ENCODE measurements at places on chromosomes 11 and 22. TPM values are rescaled to one million over a fixed set of nuclear protein-coding genes. Genes with fewer than 3 reads are reported as not detected.

Gene GGTLC2
- not detected for total RNA-seq

Gene OR51B5
- not detected for total RNA-seq

Gene OR51E1
- total RNA-seq: not detected

Gene CHRM4
- total RNA-seq: not detected

Gene OTOG
- not detected for total RNA-seq

Gene SMTNL1
- total RNA-seq: not detected

Gene ABCC8
- not detected for total RNA-seq

Gene OR51V1
- total RNA-seq: not detected

Gene CCDC73
- 0.30 TPM for total RNA-seq

Gene GLYATL2
- total RNA-seq: 0.20 TPM

Gene TNNI2
- total RNA-seq: not detected

Gene CADM1
- total RNA-seq: 12.7 TPM

Gene LRRC32
- 5.6 TPM for total RNA-seq

Gene BSCL2
- total RNA-seq: 47.8 TPM
